ENCODE measurements at places on chromosomes 4 and X.

GRCh38 chrX:106499473-106499872, 112.3 kb upstream of the RADX start:
- no peak for DNase-seq

DNA sequence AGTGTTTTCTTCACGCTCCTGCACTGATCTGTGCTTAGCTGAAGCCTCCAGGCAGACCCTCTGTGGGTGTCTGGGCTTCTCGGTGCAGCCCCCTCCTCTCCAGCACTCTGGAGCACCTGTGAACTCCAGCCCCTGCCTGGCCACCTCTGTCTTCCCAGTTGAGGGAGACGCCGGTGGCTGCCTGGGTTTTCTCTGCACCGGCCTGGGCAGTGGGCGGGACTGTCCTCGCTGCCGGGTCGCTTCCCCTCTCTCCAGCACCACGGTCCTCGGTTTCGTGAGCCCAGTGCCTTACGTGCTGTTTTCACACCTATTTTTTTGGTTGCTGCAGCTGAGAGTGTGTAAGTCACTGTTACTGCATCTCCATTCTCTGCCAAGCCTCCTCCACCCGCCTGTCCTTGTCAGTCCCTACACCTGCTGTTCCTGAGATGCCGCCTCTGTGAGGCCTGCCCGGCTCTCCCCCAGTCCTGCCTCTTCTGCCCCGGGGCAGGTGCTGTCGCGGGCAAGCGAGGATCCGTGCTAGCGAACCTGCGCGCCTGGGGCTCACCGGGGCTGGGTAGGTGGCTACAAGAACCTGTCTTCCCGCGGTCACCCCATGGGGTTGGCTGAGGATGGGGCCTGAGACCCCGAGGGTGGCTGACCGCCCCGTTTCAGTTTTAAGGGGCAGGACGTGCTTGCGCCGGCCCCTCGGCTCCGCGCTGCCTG, 2.4 kb upstream of the FGFRL1 start:
- no peak for DNase-seq

DNA sequence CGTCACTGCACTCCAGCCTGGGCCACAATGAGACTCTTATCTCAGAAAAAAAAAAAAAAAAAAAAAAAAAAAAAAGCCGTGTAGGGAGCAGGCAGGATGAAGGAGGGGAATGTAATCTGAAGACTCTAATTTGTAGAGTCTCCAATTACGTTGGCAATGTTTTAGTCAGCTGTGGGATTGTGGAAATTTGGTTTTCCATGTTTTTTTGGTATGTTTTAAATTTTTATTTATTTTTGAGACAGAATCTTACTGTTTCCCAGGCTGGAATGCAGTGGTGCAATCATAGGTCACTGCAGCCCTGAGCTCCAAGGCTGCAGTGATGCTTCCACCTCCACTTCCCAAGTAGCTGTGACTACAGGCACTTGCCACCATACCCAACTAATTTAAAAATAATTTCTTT, 56.5 kb downstream of the NSD2 start:
- DNase-seq, result no peak

DNA sequence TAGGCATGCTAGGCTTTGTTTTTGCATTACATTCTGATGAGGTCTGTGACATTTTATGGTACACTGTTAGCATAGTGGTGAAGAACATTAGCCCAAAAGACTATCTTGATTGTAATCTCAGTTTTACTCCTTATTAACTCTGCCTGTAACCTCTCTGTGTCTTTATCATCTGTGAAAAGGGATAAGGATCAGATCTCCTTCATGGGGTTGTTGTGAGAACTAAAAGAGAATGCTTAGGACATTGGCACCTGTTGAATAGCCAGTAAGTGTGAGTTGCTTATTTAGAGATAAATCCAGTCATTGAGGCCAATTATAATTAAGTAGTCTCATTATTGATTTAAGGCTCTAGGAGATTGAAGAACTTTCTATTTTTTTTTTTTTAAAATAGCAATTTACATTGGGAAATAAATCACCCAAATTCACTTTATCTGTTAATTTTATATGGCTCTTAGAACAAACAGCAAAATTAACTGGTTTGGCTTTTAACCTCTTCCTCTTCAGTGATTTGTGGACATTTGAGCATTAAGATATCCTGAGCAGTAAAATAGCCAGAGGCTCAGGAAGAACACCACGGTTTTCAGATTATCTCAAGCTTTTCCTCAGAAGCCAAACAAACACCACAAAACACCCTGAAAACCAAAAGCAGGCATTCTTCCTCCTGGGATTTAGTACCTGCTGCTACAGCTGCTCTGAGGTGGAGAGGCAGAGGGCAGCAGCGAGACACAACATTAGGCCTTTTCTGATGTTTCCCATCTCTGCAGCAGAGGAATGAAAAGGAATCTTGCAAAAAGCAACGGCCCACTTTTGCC, 192.9 kb downstream of the ARHGAP10 start:
- DNase-seq, result peak; percentile 59

DNA sequence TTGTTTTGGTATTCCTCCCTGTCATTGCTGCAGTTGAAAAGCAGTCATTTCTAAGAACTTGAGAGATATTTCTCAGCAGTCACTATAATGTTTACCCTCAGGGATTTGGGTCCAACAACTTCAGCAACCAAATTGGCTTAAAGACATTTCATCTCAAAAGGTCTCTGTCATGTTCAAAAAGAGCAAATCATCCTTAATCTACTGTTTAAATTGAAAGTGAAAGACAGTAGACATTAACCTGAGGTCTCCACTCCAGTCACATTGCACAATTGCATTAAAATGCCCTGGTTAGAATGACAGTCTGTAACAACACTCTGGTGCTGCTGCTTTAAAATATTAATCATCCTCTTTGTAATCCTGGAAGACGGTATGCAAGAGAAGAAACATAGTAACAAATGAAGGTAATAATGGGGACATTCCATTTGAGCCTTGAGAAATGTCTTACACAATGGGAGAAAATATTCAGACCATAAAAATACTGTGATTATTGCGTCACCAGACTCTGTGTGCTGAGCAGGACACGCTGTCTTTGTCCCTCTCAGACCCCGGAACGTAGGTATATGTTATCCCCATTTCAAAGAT, 90.2 kb upstream of the UNC5C start:
- DNase-seq, result no peak

GRCh38 chr4:170248576-170248975, 158.8 kb upstream of the AADAT start:
- DNase-seq, result no peak

GRCh38 chr4:85784947-85785346, 310.0 kb downstream of the ARHGAP24 start:
- DNase-seq, result no peak

GRCh38 chrX:27444093-27444908, 18.8 kb downstream of the PPP4R3C start:
- no peak for DNase-seq

DNA sequence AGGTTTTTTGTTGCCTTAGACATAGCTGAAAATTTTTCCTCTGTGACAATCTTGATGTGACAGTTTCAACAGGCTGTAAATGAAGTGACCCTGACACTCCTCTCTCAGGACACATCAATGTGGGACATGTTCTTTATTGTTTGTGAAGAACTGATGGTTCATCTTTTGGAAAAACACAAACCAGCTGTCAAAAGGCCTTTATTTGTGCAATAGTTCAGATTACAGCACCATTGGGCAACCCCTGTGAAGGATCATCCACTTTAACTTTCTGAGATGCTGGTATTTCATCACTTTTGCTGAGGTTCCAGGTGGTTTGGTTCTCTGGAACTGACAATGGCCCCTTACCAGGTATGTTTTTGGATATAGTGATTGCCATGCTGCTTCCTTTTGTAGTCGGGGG, 40.3 kb downstream of the OSTC start:
- no peak for DNase-seq

DNA sequence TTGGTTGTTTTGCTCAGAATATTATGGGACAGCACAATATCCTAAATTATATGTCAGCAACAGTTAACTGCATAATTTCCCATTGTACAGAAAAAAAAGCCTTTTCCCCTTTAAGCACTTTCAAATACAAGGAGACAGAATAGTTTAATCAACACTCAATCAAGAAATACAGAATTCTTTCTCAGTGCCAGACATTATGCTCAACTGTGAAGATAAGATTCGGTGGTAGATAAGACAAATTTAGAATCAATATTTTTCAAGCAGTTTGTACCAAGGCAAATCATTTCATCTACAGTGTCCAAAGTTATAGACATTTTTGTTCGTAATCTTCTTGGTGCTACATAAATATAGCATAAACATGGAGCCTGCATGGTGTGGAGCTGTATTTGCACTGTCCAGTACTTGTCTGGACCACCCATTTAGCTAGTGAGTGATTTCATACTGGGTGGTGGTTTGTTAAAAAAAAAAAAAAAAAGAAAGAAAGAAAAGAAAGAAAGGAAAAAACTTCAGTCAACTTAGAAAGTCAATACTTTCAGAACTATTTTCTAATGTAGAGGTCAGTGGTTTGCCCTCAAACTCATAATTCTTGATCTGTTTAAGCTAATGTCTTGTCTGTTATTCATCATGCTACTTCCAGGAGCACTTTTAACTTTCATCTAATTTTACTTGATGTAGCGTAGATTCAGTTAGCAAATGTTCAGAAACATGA, 522.9 kb downstream of the FAT4 start:
- no peak for DNase-seq
